ENCODE measurements at places on chromosomes 6 and 20. TPM values are rescaled to one million over a fixed set of nuclear protein-coding genes. Genes with fewer than 3 reads are reported as not detected.

Gene BTN1A1
- not detected for total RNA-seq

Gene CCDC170
- not detected for total RNA-seq

Gene TNF
- 46.5 TPM for total RNA-seq

Gene CD164
- total RNA-seq = 275 TPM

Gene HLA-DQA1
- 5.2 TPM for total RNA-seq

Gene WFDC12
- total RNA-seq = not detected

Gene LRRN4
- not detected for total RNA-seq

Gene C6orf89
- 47.5 TPM for total RNA-seq

Gene MLN
- not detected for total RNA-seq

Gene ADGRG6
- 0.52 TPM for total RNA-seq

Gene MCHR2
- not detected for total RNA-seq

Gene MUC22
- not detected for total RNA-seq

Gene FHL5
- not detected for total RNA-seq

Gene GABRR2
- 0.77 TPM for total RNA-seq

Gene STMND1
- not detected for total RNA-seq

Gene C6orf58
- total RNA-seq = not detected

Gene REM1
- not detected for total RNA-seq

Gene TNFAIP3
- 41.8 TPM for total RNA-seq

Gene VIP
- total RNA-seq = not detected

Gene ZSCAN26
- 8.1 TPM for total RNA-seq

Gene RALGAPA2
- 26.4 TPM for total RNA-seq

Gene DOK5
- not detected for total RNA-seq

Gene RAET1E
- total RNA-seq = not detected

Gene C6orf118
- total RNA-seq = not detected

Gene EYS
- not detected for total RNA-seq

Gene ROS1
- not detected for total RNA-seq

Gene PLCB4
- not detected for total RNA-seq

Gene PLN
- not detected for total RNA-seq

Gene HCRTR2
- not detected for total RNA-seq

Gene OR2B6
- not detected for total RNA-seq

Gene ELOVL5
- 152 TPM for total RNA-seq

Gene PPIL6
- total RNA-seq = 0.17 TPM

Gene LPA
- total RNA-seq = not detected

Gene CFB
- not detected for total RNA-seq

Gene ADGRF4
- not detected for total RNA-seq

Gene MAFB
- not detected for total RNA-seq

Gene ELMO2
- total RNA-seq = 71.3 TPM

Gene BICRAL
- 27.8 TPM for total RNA-seq

Gene HEY2
- not detected for total RNA-seq

Gene SLC22A7
- total RNA-seq = not detected

Gene PHF20
- 47.8 TPM for total RNA-seq
